ENCODE measurements at places on chromosomes 7 and 10.

- no peak for DNase-seq
Observed at GRCh38 chr7:54080971-54081370, 461.2 kb upstream of the VSTM2A start.

- DNase-seq, result no peak
Observed at GRCh38 chr7:69457595-69458504, 140.4 kb upstream of the AUTS2 start.

DNA sequence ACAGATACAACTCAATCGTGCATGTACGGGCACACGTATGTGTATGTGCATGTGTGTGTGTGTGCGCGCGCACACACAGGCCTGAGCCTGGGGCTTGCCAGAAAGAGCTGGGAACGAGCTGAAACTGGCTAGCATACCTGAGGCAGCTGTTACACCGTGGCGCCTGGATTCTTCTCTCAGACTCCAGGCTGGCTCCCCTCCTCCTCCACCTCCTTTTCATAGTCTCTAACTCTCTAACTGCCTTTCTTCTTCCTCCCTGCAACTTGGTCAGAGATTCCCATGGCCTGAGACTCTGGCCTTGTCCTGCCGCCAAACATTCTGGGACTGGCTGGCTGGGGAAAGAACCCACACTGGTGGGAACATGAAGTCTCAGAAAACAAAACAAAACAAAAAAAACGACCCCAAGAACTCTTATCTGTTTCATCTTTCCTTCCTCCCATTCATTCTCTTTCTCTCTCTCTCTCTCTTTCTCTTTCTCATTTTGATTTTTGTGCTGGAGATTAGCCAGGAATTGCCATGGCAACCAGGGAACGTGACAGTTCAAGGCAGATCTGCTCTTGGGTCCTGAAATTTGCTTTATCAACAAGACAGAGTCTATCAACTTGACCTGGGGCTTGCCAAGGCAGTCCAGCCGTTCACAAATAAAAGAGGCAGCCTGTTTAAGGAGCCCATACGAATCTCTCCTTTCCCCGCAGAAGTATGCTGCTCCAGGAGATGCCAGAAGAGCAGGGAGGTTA, 76.8 kb upstream of the SEM1 start:
- no peak for DNase-seq

DNA sequence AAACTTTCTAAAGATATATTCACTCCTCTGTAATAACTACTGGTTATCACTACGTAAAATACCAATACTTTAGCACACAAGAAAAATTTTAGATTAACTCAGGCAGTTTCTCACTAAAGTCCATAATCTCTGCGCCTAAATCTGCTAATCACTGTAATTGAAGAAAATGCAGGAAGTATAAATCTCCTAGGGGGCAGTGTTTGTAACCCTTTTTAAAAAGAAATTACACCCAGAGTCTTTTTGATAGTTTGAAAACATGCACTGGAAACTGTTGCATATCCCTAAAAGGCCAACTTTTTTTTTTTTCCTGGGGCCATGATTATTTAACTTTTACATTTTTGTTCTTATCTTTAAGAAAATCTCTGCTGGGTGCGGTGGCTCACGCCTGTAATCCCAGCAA, 209.6 kb downstream of the KIAA1217 start:
- no peak for DNase-seq

- no peak for DNase-seq
Observed at GRCh38 chr7:50782375-50783208, at the start of gene GRB10. GRB10 (minus strand) TSS chr7:50782896; CDS start chr7:50732322, 50,574 bp downstream.

DNA sequence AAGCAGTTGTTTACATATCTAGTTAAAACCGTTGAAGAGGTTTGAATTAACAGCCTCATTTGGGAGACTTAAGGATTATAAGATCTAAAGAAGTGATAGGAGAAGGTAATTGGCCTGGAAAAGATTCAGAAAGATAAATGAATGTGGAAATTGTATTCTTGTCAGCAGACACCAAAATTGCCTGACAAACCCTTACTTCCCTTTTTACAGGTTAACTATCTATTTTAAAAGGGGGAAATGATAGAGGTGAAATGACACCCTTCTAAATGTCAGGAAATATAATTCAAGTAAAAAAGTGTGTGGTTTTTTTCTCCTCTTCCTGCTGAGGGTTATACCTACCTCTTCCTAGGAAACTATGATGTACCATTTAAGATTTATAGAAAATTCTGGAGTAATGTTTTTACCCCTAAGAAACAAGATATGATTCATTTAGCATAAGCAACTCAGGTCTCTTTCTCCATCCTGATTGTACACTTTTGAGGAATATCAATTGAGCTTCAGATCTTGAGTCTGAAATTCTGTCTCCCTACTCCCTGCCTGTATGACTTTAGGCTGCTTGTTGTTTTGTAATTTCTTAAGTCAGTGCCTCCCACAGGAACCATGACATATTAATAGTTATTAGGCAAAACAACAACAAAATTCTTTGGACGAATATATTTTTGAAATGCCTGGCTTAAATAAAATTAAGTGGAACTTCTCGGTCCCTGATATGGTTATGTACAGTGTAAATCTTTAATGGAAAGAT, 250.4 kb downstream of the RNLS start:
- no peak for DNase-seq

DNA sequence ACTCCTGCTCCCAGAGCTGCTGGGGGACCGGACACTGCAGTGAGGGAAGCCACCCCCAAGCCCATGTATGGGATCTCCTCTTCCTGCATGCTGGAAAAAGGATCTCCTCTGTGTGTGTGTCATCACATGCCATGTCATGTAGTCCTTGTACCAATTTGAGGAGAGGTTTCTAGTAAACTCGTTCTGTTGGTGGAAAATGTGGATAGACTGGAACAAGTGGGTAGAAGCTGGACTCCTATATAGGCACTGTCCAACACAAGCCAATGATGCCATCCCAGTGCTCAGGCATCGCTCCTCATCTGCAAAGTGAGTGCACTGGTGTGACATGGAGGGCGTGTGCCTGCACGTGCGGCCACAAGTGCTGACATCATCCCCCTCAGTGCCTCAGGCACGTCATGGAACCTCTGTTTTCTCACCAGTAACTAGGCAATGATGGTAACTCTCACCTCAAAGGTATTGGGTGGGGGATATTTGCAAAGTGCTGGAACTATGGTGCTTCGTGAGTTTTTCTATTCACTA, 19.3 kb downstream of the MYO1G start:
- DNase-seq, result no peak

DNA sequence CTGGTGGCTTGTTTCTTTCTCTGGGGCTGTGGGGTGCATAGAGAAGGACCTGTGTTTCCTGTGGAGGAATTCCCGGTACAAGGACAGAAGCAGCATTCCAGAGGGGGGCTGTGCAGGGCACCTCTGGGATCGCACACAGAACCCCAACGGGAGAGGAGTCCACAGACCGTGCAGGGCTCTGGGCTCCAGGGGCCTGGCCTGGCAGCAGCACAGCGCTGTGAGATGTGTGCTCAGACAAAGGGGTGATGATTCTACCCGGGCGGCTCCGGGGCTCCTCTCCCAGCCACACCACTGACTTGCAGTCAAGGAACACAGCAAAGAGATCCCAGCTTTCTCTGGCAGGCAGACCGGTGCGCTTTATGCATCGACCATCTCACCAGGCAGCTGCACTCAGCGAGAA, 6.9 kb upstream of the SHH start:
- no peak for DNase-seq

DNA sequence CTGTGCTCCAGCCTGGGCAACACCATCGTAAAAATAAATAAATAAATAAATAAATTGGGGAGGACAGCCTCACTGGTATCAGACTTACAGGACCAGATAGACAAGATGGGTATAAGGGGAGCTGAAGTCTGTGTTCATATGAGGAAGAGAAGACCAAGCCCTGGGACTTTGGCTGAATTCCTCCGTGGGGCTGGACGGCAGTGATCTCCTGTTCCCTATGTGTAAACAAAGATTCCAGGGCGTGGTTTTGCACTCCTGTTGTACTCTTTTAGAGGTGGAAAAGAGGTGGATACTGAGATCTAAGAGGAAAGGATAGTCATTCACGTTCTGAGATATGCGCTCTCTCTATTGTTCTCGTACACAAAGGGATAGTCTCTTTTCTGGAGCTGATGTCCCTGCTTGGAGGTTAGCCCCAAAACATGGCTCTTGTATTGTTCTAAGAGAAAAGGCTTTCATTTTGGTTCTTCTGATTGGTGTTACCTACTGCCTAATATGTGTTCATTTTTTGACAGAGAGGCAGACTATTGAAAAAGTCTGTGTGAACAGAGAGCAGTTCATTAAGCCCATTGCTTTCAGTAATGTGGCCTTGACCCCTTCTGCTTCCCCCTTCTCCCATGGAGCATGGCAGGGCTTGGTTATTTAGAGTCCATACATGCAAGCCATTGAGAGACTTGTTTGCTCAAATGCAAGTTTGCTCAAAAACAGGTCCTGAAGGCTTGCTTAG, 12.3 kb downstream of the KCTD7 start:
- DNase-seq, result no peak

GRCh38 chr10:88952647-88953111, at the start of gene ACTA2:
ACTA2 (minus strand) TSS chr10:88952773; CDS start chr10:88948930, 3,843 bp downstream.
- no peak for DNase-seq

DNA sequence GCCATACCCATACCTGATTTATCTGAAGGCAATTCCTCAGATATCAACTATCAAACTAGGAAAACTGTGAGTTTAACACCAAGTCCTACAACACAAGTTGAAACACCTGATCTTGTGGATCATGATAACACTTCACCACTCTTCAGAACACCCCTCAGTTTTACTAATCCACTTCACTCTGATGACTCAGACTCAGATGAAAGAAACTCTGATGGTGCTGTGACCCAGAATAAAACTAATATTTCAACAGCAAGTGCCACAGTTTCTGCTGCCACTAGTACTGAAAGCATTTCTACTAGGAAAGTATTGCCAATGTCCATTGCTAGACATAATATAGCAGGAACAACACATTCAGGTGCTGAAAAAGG, 69.0 kb upstream of the RSBN1L start:
- DNase-seq, result peak; percentile 25

All from COLO829 (cell line).